ENCODE measurements at places on chromosomes 3 and 15.

- DNase-seq: no peak
Measured at GRCh38 chr3:53144862-53145712, 14.9 kb upstream of the RFT1 start.

DNA sequence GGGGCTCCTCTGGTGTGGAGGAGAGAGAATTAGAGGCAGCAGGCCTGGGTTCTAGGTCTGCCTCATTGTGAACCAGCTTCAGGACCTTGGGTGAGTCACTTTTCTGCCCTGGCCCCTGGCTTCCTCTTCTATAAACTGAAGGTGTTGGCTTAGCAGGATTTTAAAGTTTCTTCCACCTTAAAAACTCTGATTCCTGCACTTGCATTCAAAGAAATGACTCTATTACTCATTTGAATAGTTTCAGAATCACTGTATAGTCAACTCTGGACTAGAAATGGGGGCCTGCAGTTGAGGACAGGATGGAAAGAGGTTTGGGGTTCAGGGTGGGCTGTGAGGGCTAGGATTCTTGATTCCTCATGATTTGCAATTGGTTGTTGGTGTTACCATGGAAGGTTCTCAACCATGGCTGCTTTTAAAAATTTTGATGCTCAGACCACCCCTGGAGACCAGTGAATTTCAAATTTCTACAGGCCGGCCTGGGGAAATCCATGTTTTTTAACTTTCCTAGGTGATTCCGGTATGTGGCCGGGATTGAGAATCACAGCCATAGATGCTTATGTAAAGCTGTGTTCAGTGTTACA is 19.9 kb downstream of the SMAD3 start:
- DNase-seq: no peak

DNA sequence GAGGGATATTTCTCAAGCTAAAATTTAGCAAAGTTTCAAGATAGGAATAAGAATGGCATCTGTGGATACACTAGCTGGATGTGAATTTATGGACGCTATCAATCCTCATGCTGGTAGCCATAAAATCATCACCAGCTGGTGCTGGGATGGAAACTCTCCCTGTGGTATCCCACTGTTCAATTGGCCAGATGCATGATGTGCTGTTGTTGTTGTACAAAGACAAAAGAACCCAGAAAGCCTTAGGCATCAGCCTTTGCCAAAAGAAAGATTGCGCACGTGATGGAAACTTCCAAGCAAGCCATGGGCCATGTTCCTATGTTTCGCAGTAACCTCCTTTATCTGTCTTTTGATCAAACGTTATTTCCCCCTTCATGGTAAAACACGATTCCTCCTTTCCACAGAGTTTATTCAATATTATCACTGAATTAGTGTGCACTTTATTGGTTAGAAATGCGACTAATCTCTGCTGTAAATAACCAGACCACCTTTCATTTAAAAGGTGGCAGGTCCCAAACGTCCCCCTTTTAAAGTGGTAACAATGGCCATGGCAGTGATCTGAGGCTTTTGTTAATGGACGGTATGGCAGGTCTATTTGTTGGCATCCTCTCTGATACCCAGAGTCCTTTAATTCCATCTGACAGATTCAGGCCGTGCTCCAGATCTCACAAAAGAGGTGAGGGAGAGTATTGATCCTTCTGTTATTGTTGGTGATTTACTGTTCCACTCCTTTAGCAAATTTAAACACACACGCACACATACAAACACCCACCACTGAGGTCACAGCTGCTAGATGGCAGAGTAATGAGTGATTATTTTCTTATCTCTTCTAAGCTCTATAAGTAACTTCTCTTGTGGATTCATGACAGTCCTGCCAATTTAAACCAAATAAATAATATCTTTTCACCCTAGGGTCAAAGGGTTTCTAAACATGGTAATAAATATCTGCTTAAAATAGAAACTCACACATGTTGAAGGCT is 291.2 kb upstream of the KCNMB2 start:
- no peak for DNase-seq

DNA sequence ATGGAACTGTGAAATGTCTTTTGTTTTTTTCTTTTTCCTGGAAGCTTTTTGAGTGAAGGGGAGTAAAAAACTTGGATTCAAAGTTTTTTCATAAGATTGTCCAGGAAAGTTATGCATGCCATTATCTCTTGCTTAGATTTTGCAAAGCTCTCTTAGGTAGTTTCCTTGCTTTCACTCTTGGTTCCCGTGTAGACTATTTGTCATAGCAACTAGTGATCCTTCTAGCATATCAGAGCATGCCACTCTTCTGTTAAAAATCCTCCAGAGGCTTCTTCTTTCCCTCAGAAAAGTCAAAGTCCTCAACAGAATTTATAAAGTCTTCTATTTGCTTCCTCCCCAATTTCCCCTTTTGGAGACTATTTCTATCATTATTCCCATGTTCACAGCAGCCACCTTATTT is 21.1 kb downstream of the GTF2E1 start:
- no peak for DNase-seq

DNA sequence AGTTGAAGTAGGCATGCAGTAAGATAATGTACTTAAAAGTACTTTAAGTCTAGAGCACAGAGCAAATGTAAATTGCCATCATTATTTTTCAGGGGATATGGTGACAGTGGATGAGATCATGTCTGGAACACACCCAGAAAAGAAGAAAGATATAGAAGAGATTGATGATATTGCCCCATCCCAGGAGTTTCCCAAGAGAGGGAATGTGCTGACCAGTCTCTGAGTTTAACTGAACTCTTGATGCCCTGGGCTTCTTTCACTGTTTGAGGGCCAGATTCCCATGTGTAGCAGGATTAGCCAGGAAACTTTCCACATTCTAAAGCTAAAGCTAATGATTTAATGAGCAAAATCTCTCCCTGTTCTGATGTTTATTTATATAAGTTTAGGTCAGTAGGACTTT is 366.8 kb upstream of the UMPS start:
- DNase-seq: no peak

DNA sequence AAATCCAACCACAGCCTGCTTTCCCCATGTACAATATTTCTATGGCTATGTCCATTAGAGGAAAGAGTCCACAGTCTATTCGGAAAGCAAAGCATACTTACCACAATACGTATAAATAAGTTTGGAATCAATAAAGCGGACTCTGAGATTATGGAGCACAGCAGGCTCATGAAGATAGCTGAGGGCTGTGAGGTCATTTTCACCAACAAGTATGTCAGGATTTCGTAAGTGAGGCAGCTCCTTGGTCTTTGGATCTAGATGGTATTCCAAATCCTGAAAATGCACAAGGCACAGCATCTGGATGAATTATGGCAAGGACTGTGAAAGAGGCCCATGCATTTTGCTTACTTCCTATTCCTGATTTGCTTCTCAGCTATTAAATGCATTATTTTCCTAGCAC is 100.4 kb downstream of the MYO5A start:
- no peak for DNase-seq

GRCh38 chr3:66390013-66390412 is 110.8 kb downstream of the LRIG1 start:
- no peak for DNase-seq

DNA sequence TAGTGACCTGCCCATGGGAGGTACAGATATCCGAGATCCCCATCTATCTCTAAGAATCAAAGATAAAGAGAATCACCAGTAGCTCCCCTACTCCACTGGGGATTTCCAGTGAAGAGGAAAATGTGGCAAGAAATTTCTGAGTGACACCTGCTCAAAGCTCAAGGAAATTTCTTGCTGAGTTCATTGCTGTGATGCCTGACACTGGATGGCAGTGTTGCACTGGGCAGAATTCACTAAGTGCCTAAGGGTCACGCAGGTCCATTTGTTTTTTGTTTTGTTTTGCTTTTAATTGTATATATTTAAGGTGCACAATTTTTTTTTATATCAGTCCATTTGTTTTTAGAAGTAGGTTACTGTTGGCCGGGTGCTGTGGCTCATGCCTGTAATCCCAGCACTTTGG is 109.5 kb upstream of the KCNAB1 start:
- DNase-seq: no peak

- DNase-seq: no peak
Measured at GRCh38 chr3:186953011-186953487, 22.7 kb downstream of the ST6GAL1 start.

GRCh38 chr3:94626573-94626972 is 563.7 kb downstream of the NSUN3 start:
- no peak for DNase-seq

- DNase-seq: no peak
Measured at GRCh38 chr3:134239538-134239937, 11.1 kb downstream of the RYK start.

GRCh38 chr15:67100801-67101581 is 35.6 kb downstream of the SMAD3 start:
- DNase-seq: no peak

DNA sequence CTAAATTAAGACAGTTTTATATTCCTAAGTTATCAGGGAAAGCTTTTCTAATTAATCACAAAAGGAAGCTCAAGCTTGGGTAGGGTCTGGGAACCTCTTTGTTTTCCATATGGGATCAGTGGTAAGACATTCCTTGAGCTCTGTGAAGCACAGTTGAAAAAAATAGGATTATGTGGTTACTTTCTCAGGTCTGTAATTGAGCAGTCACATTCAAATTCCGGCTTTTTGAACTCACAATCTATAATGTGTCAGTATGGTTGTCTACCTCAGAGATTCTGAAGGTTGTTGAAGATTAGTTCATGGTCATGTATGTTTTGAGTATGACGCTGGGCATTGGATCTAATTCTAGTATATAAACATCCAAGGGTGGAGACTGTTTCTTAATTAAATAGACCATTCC is 364.5 kb downstream of the LPP start:
- no peak for DNase-seq

DNA sequence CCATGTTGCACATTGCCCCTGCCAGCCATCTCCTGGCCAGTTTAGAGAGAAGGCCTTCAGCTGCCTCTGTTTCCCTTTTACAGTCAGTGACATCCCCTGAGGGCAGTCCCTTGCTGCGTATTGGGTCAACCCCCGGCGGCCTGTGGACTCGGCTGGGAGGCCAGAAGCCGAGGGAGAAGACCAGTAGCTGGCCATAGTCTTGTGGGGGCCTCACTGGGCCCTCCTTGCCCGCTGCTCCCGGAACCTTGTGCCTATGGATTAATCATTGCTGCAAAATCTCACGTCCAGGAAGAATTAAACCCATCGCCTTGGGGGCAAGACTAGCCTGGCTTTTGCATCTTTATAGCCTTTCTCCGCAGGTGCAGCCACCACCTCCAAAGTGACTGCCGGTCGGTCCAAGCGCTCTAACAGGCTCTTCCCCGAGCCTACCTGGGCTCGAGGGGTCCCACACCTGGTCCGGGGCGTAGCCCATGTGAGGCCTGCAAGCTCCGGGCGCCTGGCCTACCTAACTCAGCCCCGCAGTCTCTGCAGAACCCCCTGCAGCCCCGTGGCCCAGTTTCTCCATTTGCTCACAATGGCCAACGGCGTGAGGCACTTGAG is 870 bp upstream of the CHAC1 start:
- no peak for DNase-seq
